ENCODE measurements at places on chromosomes 4 and X. TPM values are rescaled to one million over a fixed set of nuclear protein-coding genes. Genes with fewer than 3 reads are reported as not detected.

The NMU gene
- not detected for total RNA-seq

The SLC6A14 gene
- total RNA-seq: not detected

The IBSP gene
- not detected for total RNA-seq

The SCARB2 gene
- total RNA-seq: 7.4 TPM

The DCAF12L1 gene
- not detected for total RNA-seq

The NXF3 gene
- not detected for total RNA-seq

The HDX gene
- total RNA-seq: 2.6 TPM

The CRLF2 gene
- 11.5 TPM for total RNA-seq

The H2BW2 gene
- total RNA-seq: not detected

The BBS7 gene
- 17.5 TPM for total RNA-seq

The GAGE10 gene
- total RNA-seq: not detected

The VCX3A gene
- not detected for total RNA-seq

The PPA2 gene
- 59.2 TPM for total RNA-seq

The MEPE gene
- total RNA-seq: not detected

The PABPC1L2B gene
- not detected for total RNA-seq

The ASB9 gene
- 0.77 TPM for total RNA-seq

The SASH3 gene
- total RNA-seq: 199 TPM
